ENCODE measurements at places on chromosomes 13 and 19. TPM values are rescaled to one million over a fixed set of nuclear protein-coding genes. Genes with fewer than 3 reads are reported as not detected.

Gene ZNF729
- total RNA-seq: 0.07 TPM

GRCh38 chr19:28023064-28023463 is 1189.9 kb downstream of the UQCRFS1 start:
- DNase-seq: no peak

Gene KLK15
- not detected for total RNA-seq

DNA sequence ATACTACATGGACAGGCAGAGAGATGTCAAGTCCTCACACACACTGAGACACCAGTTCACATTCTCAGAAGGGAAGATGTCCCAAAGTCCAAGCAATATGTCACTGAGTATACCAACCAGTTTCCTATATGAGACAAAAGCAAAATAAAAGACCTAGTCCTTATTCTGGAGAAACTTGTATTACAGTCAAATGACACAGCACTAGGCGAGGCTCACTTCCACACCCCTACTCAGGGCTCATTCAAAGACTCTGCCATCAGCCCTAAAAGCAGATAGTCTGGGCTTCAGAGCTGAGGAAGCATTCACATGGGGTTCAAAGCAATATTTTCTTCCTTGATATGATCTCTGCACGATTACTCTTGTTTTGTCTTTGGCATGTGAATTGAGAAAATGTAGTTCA is 129.9 kb upstream of the UBL3 start:
- DNase-seq: no peak

- no peak for DNase-seq
These were observed 3.3 kb upstream of the ALOX5AP start for GRCh38 chr13:30732046-30732390.

Gene U2AF1L4
- 15.8 TPM for total RNA-seq

- DNase-seq: no peak
These were observed 748 bp upstream of the SIGLEC8 start for GRCh38 chr19:51458899-51459505.

Gene GJA3
- total RNA-seq: not detected

DNA sequence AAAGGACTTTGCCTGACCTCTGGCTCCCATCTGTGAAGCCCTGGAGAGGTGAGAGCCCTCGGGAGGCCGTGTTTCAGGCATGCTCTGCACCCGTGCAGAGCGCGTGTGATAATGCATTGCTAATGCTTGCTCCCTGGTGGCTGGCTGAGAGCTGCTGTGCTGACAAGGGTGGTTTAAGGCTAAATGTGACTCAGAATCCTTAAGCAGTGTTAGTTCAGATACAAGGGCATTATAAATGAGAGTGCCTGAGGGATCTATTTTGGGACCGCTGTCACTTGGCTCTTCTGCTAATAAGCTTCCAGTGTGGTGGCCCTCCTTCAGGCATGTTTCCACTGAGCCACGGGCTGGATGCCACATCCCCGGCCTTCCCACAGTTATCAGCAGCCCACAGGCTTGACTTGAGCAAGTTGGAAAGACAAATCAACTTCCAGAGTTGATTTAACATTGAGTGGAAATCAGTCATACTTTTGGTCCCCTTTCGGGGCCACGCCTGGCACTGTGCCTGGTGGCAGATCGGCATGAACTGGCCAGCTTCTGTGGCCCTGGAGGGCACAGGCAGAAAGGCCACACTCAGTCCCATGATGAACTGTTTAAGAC is 17.0 kb downstream of the ALOX5AP start:
- no peak for DNase-seq

- DNase-seq: no peak
These were observed 41.5 kb upstream of the TSC22D1 start for GRCh38 chr13:44617648-44618047.

Gene C19orf67
- 1.7 TPM for total RNA-seq

DNA sequence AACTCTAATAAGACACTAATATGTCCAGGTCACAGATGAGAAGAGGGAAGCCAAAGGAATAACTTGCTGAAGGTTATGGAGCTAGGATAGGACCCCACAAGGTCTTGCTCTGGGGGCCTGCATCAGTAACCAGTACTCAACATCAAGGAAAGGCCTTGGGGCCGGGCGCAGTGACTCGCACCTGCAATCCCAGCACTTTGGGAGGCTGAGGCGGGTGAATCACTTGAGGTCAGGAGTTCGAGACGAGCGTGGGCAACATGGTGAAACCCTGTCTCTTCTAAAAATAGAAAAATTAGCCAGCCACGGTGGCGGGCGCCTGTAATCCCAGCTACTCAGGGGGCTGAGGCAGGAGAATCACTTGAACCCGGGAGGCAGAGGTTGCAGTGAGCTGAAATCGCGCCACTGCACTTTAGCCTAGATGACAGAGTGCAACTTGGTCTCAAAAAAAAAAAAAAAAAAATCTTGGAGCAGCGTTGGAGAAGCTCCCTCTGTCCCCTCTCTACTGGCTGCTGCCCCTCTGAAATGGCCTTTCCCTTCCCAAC is 1.8 kb downstream of the LONP1 start:
- DNase-seq: no peak

Gene KL
- 2.6 TPM for total RNA-seq

Gene SIGLEC12
- 0.21 TPM for total RNA-seq

- no peak for DNase-seq
These were observed 71.8 kb downstream of the SPACA7 start for GRCh38 chr13:112447761-112448603.

- no peak for DNase-seq
These were observed 21.1 kb downstream of the PROSER1 start for GRCh38 chr13:39016787-39017186.

DNA sequence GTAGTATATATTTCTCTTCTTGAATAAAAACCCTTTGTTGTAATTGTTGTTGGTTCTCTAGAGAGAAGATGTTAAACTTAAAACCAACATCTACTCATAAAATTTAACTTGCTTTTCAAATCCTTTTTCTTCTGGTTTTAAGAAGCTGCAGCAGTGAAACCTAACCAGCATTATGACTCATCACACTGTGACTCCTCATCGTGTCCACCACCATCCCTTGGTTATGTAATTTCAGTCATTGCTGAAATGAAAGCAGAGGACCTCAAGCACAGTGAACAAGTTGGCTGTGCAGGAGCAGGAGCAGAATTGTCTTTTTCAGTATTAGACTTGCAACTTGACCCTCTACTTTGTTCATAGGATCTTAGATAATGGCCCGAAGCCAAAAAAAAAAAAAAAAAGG is 64.9 kb upstream of the HTR2A start:
- DNase-seq: no peak

DNA sequence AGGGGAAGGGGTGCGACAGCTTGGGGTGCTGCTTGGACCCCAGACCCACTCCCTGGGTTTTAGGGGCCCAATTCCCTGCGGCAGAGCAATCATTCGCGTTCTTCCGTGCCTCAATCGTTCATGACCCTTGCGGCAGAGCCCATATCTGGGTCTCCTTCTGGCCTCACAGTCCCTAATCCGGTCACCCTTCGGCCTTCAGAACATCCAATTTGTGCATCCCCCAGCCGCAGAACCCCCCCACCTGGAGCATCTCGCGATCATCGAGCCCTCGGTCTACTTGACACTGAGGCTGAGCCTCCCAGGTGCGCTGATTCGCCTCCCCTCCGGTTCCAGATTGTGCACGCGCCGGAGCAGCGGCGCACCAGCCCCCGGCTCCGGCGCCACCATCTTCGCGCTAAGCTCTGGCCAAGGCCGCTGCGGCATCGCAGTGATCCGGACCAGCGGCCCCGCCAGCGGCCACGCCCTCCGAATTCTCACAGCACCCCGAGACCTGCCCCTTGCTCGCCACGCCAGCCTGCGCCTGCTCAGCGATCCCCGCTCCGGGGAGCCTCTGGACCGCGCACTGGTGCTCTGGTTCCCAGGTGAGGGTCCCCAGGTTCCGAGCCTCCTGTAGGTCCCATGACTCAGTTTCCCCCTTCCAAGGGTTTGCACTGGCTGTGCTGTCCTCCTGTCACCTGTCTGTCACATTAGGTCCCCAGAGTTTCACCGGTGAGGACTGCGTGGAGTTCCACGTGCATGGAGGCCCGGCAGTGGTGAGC is 501 bp downstream of the GTPBP3 start:
- DNase-seq: no peak

DNA sequence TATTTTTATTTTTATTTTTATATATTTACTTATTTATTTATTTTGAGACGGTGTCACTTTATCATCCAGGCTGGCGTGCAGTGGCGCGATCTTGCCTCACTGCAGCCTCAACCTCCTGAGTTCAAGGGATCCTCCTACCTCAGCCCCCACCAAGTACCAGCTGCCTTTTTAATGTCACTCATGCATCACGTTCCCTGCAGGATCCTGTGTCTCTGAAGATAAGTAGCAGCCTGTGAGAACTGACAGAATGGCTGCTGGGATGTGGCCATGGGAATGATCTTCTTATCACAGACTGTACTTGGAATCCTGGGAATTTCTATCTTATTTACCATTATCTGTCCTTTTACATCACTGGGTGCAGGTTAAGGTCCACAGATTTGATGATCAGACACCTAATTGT is 9.2 kb upstream of the ZNF761 start:
- no peak for DNase-seq

GRCh38 chr13:44516771-44517170 is 59.4 kb downstream of the TSC22D1 start:
- DNase-seq: no peak

Gene IZUMO4
- total RNA-seq: 1.9 TPM

GRCh38 chr13:66927562-66927961 is 302.6 kb downstream of the PCDH9 start:
- no peak for DNase-seq

DNA sequence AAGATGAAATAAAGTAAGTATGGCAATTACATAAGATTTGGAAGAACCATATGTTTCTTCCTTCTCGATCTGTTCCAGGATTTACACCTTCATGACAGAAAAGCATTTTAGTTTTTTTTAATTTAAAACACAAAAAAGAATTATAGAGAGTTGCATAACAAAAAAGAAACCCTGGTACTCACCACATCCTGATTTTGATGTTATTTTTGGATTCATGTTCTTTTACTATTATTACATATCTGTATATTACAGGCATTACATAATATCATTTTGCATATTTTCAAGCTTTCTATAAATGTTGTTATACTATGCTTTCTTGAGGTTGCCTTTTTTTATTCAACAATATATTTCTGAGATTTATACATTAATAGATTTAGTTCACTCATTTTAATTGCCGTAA is 6.7 kb upstream of the KATNAL1 start:
- no peak for DNase-seq

GRCh38 chr19:46493236-46494145 is 2.2 kb downstream of the PNMA8B start:
- DNase-seq: no peak

DNA sequence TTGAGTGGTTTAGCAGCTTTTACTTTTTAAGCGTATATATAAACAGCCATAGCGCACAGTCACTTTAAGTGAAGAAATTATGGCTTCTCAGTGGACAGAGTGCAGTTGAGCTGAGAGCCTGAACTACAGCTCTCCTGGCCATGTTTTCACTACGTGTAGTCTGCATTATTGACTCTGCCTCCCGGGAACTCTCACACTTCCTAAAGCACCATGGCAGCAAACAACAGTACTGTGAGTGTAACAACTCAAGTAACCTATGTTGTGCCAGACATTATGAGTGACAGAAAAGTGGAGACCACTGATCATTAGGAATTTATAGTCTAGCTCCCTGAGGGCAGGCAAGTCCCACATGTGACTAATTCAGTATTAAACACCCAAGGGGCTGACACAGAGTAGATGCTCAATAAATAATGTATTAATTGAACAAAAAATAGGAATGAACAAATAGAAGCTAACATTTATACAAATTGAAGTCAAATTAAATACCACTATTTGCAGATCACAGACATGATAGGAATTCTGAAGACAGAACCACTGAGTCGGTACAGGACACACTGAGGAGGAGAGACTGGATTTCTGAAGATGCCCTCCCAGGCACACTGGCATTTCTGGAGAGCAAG is 19.7 kb downstream of the EFNB2 start:
- no peak for DNase-seq

DNA sequence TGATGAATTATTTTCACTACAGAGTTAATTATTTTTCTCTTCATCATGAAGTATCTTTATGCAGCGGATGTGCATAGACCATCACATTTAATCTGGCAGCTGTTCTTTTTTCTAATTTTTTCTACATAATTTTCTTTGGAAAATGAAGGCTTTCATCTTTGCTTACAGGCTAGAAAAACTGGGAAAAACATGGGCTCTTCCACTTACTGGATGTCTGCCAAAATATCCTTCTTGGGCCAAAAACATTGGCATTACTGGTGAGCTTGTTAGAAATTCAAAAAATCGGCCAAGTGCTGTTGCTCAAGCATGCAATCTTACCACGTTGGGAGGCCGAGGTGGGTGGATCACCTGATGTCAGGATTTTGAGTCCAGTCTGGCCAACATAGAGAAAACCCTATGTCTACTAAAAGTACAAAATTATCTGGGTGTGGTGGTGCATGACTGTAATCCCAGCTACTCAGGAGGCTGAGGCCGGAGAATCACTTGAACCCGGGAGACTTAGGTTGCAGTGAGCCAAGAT is 176.8 kb downstream of the ZNF737 start:
- DNase-seq: no peak

Gene ATP4A
- not detected for total RNA-seq

DNA sequence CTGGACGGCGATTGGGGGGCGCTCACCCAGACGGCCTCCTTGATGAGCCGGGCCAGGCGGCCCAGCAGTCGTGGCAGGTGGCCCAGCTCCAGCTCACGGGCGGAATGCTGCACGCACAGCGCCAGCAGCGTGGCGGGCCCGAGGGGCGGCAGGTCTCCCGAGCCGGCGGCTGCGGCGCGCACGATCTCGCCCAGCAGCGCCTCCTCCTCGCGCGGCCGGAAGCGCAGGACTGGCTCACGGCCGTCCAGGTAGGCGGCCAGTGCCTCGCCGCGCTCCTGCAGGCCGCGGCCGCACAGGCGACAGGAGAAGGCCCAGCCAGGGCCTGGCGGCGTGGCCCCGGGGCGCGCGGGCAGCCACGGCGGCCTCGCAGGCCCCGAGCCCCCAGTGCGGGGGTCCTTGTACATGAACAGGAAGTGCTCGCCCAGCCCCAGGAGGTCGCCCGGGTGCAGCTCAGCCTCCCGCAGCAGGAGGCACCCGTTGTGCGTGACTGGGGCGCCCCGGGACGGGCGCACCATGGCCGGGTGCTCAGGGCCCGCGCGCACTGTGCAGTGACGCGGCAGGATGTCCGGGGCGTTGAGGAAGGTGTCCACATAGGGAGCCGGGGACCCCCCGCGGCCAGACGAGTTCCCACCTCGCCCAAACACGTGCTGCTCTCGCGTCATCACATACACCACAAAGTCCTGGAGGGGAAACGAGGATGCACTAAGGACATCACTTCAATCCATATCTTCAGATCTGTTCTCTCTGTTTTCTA is 9.6 kb upstream of the MAMSTR start:
- no peak for DNase-seq

Measured in uterus (tissue), 4 donors.